ENCODE measurements at places on chromosomes 5 and 9.

DNA sequence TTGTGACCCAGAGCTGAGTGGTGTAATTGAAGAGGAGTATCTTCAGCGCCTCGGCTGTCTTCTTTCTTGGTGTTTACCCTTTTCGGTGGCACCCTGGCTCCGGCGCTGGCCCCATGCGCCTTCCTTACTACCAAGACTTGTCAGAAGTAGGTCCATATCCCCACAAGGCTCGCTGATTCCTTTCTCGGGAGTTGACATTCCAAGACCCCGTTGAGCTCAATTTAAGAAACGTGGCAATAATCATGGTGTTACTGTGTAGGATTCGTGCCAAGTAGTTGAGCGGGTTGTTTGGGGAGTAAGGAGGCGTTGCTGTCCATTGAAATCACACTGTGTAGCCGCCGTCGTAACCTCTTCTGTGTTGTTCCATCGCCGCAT, 795 bp downstream of the NDUFAF2 start:
- DNase-seq, result no peak

DNA sequence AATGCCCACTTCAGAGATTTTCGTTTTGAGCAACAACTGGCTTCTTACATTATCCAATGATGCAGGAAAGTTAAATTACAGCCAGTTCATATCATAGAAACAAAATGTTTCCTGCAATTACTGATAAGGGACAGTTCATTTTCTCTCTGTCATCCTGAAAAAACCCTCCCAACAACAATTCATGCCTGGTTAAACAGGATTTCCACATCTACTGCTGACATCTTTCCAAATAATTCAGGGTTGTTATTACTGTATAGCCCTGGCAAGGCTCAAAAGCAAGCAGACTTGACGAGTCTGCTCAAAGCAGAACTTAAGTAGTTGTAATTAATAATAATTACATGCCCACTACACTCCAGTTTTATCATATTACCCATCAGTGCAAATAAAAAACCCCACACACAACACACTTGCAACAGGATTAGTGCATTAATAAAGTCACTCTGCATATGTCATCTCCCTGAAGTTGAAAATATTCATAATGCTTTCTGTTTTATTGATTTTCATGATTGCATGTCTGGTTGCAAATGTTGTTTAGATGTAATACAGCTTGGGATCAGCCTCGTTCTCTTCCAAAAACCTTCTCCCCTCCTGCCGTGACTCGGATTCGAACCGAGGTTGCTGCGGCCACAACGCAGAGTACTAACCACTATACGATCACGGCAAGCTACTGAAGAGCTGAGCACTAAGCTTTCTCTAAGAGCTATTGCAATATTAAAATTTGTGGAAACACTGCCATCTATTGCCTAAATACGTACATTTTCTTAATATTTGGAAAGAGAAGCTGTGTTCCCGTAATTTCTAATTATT, 119.6 kb upstream of the NFIB start:
- DNase-seq, result no peak

DNA sequence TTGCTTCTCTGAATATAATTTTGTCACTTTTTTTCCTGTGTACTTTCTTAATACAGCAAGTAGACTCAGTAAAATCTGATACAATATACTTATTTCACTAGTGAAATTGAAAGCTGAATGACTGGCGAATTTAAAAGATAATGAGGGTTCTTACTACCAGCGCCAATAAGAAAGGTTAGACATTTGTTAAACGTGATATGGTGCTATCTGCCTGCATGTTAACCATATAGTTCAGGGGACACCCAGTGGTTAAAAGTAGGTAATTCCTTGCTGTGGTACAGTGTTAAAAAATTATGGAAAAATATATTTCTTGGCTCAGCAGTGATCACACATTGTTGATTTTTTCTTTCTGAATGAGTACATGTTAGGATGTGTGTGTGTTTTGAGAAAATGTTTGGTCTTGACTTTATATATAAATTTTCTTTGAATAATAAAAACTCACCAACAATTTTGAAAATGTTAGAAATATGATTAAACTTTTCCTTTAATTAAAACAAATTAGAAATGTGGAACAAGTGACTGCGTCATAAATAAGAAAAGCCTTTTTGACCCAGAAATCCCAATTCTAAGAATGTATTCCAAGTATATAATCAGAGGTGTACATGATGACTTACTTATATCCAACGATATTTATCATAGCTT, 25.8 kb downstream of the CAST start:
- no peak for DNase-seq

DNA sequence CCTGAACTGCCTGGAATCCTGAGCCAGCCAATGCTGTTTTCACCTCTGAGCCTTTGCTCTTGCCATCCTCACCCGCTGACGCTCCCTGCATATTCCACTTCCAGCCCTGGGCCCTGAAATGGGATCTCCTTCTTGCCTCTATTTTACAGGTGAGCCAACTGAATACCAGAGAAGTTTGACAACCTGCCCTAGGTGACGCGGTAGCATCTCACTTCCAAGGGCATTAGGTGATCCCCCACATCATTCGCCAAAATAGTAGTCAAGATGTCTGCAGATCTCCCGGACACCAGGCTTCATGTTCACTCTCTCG, 43.5 kb downstream of the FOXI1 start:
- no peak for DNase-seq

DNA sequence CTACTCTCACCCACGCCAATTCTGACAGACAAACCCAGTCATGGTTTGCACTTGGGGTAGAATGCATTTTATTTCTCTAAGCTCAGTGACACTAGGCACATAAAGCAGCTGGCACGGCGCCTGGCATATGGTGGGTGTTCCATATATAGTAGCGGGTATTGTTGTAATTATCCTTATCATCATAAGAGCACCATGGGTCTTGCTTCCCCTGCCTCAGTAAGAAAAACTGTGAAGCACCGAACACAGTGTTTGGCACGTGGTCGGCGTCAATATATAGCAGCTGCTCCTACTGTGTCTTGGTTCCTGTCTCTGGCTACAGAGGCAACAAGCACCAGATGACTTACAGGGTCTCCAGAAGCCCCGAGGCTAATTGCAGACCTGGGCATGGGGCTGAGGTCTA, 194.1 kb upstream of the PANK3 start:
- DNase-seq, result no peak

- no peak for DNase-seq
Measured at GRCh38 chr9:17986595-17986994, 407.7 kb downstream of the SH3GL2 start.

DNA sequence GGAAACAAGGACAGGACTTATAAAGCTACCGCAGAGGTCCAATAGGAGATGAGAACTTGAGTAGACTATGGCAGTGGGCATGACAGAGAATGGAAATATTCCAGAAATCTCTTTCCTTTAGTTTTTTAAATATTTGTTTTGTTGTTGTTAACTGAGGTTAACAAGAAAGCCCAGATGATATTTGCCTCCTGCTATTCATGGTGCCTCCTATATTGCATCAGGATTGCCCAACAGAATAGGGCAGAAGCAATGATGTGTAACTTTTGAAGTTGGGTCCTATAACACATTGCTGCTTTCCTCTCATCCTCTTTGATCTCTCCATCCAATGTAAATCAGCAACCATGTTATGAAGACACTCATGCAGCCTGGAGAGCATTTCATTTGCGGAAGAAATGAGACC, 42.8 kb downstream of the PDE4D start:
- no peak for DNase-seq

DNA sequence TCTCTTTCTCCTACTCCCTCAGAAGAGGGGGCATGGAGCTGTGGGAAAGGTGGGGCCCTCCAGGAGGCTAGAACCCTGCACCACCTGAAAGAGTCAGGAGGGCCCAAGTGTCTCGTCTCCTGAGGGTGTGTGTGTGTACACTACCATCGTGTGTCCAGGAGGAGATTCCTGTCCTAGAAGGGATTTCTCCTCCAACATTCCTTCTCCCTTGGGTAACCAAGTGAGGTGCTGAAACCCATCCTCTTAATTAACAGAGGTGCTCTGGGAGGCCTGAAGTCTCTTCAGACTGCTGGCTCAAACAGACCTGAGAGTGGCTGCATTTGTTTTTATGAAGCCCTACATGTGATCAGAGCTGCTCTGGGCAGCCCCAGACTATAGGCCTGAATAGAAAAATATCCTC, 61.1 kb upstream of the FAM169A start:
- no peak for DNase-seq

GRCh38 chr9:3433066-3433465, 92.7 kb downstream of the RFX3 start:
- DNase-seq, result no peak

GRCh38 chr5:140678993-140679392, 5.6 kb upstream of the DND1 start:
- DNase-seq, result no peak

DNA sequence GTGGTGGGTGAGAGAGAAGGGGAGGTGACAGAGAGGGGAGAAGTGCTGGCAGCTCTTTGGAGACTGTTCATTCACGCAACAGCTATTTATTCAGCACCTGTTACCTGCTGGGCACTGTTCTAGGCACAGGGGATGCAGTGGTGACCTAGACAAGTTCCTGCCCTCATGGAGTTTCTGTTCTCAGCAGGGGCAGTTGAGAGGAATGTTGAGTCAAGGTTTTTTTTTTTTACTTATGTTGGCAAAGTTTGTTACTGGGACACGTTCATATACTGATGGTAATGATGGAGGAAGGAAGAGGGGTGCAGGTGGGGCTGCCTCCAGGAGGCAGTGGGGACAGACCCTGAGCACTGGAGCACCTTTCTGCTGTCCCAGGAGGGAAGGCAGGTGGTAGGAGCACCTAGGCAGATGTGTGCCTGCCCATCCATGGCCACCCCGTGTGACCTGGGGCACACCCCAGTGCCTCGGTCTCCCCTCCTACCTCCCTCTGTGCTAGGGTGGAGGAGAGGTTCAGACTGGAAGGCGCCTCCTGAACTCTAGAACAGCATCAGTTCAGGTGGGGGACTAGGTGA, 49.4 kb upstream of the SLC25A51 start:
- no peak for DNase-seq

- no peak for DNase-seq
Measured at GRCh38 chr9:129612815-129613519, 7.9 kb downstream of the C9orf50 start.

- no peak for DNase-seq
Measured at GRCh38 chr9:32703635-32704034, 68.2 kb upstream of the TAF1L start.

GRCh38 chr5:169071-169727, 22.1 kb upstream of the LRRC14B start:
- DNase-seq, result no peak

- DNase-seq, result no peak
Measured at GRCh38 chr5:172588380-172588779, 52.7 kb upstream of the NEURL1B start.

DNA sequence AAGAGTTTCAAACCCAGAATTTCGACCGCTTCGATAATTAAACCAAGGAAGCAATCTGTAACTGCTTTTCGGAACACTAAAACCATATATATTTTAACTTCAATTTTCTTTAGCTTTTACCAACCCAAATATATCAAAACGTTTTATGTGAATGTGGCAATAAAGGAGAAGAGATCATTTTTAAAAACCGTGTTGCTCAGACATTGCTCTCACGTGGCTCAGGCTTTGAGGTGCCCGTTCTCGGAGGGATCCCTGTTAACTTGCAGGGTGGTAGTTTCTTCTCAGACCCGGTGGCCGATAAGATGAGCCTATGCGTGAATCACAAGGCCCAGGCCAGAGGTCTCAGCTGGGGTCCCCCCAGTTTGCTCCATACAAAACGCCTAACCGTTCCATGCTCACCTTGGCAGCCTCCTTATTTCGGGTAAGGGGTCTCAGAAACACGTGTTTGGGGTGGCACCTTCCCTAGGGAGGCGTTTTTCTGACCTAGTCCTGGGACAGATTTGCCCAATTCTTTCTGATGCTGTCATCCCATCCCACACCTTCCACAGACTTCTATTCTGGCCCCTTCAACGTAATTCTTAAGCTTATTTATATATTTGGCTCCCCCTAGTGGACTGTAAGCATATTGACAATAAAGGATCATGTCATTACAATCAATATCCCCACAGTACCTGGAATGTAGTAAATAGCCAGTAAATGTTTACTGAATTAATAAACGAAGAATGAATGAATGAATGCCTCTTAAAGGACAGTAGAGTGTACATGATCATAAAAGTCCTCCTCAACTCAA, 48.1 kb downstream of the THBS4 start:
- DNase-seq, result no peak

DNA sequence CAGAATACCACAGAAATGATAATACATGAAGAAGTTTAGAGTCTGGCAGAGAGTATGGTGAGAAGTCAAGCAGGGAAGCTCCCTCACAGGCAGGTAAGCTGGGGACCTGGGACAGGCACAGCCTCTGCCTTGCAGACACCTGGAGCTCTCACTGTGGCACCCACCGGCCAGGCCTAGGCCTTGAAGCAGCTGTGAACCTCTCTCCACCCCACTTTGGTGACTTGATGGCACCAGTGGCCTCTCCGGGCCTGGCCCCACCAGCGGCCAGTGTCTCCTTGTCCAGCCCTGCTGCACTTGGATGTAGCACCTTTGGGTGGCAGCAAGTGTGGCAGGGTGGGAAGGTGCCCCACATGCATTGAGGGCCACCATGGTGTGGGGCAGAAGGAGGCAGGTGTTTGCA, 330.5 kb downstream of the NPR3 start:
- DNase-seq, result no peak

GRCh38 chr5:39721394-39721793, 296.6 kb upstream of the DAB2 start:
- DNase-seq, result no peak

DNA sequence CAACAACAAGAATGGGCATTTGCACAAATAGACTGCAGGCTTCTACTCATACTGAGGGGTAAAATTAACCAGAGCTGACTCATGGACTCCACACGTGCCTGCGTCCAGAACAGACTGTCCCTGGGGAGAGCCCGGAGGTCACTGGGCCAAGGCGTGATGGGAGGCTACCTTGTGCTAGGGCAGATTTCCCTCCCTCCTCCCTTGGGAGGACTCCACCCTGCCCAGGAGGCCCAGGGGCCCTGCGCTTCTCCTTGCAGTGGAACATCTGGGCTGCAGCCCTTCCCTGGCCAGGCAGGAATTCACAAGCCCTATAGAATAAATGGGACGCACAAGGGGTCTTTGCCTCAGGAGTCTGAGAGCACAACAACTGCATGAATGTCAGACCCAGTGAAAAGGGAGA, 35.6 kb downstream of the IRX2 start:
- no peak for DNase-seq

GRCh38 chr9:70488098-70488792, 73.8 kb upstream of the KLF9 start:
- no peak for DNase-seq

GRCh38 chr9:109704546-109704945, 75.5 kb upstream of the PALM2AKAP2 start:
- no peak for DNase-seq

- no peak for DNase-seq
Measured at GRCh38 chr5:92613546-92613945, 967.5 kb downstream of the NR2F1-AS1 start.

GRCh38 chr5:56569566-56569965, 245.8 kb upstream of the MAP3K1 start:
- no peak for DNase-seq

- DNase-seq, result no peak
Measured at GRCh38 chr9:93204470-93205043, 20.6 kb downstream of the WNK2 start.

GRCh38 chr9:8207596-8207995, 408.0 kb upstream of the DMAC1 start:
- no peak for DNase-seq

- no peak for DNase-seq
Measured at GRCh38 chr9:98047002-98047401, 9.5 kb upstream of the NANS start.

GRCh38 chr5:145906401-145906800, 30.0 kb upstream of the SH3RF2 start:
- DNase-seq, result no peak

GRCh38 chr5:35205606-35206005, 24.7 kb downstream of the PRLR start:
- no peak for DNase-seq

All from stimulated activated CD4-positive, alpha-beta T cell treated with anti-CD3 and anti-CD28 coated beads, Interleukin-15, amount 100 ng/mL, for 1 hour (primary cell).